ENCODE measurements at places on chromosomes 11 and 22.

DNA sequence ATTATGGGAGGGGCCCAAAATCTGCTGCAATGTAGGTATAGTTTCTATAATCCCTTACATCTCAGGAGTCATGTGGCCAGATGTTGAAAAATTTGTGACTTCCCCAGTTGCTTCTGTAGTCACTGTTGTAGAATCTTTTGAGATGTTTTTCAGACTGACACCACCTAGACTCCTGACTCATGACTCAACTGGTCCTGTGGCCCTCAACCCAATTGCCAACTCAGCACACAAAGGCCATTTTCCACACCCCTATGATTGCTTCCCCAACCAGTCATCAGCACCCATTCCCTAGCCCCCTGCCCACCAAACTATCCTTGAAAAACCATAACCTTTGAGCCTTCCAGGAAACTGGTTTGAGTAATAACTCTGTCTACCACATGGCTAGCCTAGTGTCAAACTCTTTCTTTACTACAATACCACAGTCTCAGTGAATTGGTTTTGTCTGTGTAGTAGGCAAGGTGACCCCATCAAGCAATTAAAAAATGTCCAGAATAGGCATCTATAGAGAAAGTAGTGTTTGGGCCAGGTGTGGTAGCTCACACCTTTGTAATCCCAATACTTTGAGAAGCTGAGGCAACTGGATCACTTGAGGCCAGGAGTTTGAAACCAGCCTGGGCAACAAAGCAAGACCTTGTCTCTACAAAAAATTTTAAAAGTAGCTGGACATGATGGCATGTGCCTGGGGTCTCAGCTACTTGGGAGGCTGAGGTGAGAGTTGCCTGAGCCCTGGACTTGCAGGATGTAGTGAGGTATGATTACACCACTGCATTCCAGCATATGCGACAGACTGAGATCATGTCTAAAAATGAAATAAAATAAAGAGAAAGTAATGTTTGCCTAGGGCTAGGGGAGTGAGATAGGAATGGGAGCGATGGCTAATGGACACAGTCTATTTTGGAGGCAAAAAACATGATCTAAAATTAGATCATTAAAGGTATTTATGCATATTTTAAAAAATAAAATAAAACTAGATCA, 24.1 kb upstream of the FEZ1 start:
- no peak for DNase-seq

DNA sequence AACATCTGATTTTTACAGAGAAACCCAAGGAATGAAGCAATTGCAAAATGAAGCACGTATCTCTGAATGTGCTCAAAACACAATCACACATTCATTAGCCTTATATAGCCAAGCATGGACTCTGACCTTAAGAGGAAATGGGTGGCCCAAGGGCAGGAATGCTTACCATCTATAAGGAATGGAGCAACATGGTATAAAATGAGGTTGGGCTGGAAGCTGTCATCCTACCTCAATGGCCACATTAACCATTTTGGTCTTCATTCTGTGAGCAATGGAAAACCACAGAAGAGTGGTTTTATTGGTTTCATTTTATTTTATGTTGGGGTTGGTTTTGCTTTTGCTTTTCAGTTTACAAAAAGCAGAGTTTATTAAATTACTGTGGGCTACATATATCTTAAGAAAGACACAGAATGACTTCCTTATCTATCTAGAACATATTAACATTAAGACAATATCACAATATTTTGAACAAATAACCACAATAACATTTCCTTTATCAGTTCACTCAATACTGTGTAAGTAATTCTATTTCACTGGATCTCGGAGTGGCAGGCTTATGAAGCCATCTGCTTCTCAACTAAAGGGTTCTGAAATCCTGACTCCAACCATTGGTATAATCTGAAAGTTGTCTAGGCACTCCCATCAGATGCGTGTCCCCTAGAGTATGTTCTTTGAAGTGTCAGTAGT, 10.8 kb upstream of the MS4A13 start:
- DNase-seq = no peak

- DNase-seq = no peak
These were observed 816 bp upstream of the PLEKHA7 start for GRCh38 chr11:17014833-17015626.

DNA sequence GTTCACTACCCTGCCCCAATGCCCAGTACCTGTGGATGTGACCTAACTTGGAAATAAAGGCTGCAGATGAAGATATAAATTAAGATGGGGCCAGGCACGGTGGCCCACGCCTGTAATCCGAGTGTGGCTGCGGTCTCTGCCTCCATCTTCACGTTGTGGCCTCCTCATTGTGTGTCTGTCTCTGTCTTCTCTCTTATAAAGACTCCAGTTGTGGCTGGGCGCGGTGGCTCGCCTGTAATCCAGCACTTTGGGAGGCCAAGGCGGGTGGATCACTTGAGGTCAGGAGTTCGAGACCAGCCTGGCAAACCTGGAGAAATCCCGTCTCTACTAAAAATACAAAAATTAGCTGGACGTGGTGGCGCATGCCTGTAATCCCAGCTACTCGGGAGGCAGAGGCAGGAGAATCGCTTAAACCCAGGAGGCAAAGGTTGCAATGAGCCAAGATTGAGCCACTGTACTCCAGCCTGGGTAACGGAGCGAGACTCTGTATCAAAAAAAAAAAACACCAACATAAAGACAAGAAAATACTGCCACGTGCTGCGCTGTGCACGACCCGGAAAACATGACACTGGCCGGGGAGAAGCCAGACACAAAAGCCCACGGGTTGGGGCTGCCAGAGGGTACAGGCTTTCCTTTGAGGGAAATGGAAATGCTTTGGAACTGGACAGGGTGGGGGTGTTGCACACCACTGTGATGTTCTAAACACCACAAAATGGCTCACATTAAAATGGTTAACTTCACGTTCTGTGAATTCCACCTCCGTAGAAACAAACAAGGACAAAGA, 18.7 kb downstream of the CELSR1 start:
- DNase-seq = no peak

DNA sequence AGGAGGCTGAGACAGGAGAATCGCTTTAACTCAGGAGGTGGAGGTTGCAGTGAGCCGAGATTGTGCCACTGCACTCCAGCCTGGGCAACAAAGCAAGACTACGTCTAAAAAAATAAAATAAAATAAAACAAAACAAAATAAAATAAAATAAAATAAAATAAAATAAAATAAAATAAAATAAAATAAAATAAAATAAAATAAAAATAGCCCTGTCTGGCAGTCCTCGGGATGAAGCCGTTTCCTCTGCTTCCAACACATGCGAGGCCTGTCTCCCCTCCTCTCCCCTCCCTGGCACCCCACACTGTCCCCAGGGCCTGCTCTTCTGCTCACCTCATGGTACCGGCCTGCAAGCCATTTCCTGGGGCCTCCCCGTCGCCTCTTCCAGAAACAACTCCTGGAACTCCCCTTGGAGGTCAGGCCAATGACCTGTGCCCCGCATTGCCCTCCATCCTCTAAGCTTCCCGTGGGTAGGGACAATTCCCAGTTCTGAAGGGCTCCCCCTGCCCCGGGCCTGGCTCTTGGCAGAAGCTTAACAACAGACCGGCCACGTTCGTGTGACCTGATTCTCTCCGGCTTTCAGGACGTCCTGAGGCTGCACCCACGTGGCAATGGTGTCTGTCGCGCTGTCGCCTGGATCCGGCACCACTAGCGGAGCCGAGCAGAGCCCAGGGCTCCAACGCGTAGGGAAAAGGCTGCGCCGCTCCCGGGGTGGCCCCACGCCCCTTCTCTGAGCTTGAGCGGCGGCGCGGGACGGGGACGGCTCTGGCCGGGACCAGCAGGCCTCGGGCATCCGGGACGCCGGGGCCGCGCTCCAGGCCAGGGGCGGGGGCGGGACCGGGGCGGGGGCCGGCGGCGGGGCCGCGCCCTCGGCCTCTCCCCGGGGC, 456 bp upstream of the PARVB start:
- DNase-seq = peak; percentile 20

DNA sequence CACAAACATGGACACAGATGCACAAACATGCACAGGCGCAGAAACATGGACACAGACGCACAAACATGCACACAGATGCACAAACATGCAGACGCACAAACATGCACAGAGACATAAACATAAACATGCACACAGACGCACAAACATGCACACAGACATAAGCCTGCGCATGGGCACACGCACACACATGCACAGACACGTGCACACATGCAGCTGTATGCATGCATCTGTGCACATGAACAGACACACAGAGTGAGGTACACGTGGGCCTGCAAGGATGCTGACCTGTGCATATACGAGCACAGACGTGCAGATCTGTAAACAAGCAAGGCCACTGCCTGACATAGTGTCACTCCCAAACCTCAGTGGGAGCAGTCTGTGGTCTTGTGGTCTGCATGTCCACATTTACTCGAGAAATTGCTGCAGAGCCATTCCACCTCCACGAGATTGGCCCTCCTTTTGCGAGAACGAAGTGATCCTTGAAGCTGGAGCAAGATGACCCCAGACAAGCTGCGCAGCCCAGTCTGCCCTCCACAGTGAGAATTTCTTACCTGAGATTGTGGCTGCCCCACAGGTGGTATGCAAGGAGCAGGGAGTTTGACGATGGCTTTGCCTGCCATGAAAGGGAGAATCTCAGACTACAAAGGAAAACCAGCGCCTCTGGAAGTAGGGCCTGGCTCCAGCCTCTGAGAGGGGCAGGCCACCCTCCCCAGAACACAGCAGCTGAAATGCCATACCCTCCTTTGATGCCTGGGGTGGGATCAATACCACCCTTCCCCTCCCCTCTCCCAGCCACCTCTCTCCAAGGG, 299.9 kb downstream of the BRD1 start:
- no peak for DNase-seq

- DNase-seq = no peak
These were observed 76.3 kb downstream of the CYB5R2 start for GRCh38 chr11:7596975-7597391.

GRCh38 chr11:27573024-27573423, 66.5 kb upstream of the LIN7C start:
- no peak for DNase-seq

- no peak for DNase-seq
These were observed 8.3 kb downstream of the GAL3ST1 start for GRCh38 chr22:30566125-30566524.

- DNase-seq = no peak
These were observed 44.0 kb downstream of the LIF start for GRCh38 chr22:30202531-30203006.

GRCh38 chr22:40721266-40721665, 42.0 kb downstream of the MCHR1 start:
- DNase-seq = no peak

DNA sequence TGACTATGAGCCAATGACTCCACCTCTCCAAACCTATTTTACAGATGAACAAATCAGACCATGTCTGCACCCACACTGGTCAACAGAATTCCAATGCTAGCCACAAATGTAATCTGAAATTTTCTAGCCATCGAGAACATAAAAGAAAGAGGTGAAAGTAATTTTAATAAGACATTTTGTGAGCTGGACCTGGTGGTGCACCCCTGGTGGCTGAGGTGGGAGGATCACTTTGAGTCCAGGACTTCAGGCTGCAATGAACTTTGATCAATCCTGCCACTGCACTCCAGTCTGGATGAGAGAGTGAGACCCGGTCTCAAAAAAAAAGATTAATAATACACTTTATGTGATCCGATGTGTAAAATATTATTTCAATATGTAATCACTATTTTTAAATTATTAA, 9.4 kb upstream of the RNF185 start:
- DNase-seq = no peak

- no peak for DNase-seq
These were observed at the start of gene CREB3L1 for GRCh38 chr11:46277622-46278386. Gene CREB3L1, plus strand, starts transcription at chr11:46277662. Its CDS starts 450 bp downstream, at chr11:46278112.

- DNase-seq = no peak
These were observed 400.5 kb downstream of the NELL1 start for GRCh38 chr11:21069909-21070308.

DNA sequence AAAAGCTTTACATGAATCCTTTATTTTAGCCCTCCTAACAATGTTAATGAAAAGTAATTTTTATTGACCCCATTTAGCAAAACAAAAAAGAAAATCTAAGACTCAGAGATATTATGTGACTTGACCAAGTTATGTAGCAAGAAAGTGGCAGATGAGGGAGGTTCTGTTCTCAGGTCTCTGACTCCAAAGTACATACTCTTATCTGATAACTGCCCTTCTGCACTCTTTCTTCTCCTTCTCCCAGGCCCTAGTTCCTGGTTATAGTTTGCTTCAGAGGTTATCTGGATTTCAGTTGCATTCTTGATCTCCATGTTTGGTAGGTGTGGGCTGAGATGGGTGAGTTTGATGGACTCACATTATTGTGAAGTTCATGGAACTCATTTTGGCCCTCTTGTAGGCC, 4.5 kb downstream of the OR9Q2 start:
- no peak for DNase-seq

DNA sequence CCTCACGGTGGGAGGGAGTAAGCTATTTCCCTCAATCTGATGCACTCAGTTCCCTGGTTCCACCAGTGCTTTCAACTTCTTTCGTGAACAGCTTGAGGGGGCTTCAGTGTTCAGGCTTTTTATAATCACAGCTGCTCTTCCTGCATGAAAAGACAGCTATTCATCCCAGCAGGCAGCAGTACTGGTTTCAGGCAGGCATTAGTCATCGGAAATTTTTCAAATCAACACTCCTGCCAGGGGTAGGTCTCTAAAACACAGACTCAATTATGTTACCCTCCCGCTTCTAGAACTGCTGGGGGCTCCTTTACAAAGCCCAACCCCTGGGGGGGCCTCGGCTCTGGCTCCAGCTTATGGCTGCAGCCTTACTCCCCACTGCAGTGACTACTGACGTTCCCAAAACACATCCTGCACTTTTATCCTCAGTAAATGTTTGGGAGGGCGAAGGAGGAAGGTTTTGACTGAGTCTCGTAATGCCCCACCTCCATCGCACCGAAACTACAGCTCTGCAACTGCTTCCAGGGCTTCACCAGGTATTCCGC, 5.8 kb downstream of the POLDIP3 start:
- DNase-seq = no peak

DNA sequence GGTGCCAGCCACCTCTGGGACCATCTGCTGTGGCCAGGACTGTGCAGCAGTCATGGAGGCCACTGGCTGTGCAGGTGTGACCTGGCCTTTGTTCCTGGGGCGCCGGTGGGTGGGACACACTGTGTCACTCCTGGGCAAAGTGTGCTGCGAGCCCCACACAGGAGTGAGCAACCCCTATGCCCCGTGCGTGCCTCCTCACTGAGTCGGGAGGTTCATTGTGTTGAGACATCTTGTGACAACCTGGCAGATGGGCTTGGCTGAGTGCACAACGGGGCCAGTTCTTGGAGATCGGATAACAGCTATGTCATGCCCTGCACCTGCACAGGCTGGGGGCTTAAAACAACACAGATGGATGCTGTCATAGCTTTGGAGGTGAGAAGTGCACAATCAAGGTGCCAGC, 13.5 kb downstream of the ANO1 start:
- DNase-seq = no peak

DNA sequence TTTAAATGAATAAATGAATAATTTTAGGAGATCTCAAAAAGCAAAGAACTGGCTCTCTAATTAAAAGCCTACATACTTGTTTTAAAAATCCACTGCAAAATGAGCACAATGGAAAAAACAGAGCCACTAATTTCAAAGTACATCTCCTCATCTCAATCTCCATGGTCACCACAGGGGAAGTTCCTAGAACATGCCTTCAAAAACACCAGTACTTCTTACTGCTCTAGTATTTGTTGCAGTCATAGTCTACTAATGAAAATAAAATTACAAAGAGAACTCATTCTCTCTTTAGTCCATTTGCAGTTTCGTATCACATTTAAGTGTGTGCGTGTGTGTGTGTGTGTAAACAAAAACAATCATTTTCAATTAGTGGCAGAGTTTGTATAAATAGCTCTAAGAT, 54.0 kb downstream of the PIK3C2A start:
- no peak for DNase-seq

GRCh38 chr11:71342951-71343827, 90.8 kb upstream of the SHANK2 start:
- DNase-seq = no peak

- DNase-seq = no peak
These were observed 353.1 kb downstream of the METTL15 start for GRCh38 chr11:28461338-28461737.

Data from activated CD4-positive, alpha-beta T cell treated with anti-CD3 and anti-CD28 coated beads, Interleukin-2, amount 50 U/mL, for 24 hours (primary cell).